ENCODE measurements at places on chromosomes 16 and 17.

GRCh38 chr16:89132194-89133005 lies 38.7 kb downstream of the ACSF3 start:
- no peak for DNase-seq

GRCh38 chr16:9128346-9129342 lies 37.2 kb downstream of the HAPSTR1 start:
- no peak for DNase-seq

GRCh38 chr16:9412031-9412914 lies 320.8 kb downstream of the HAPSTR1 start:
- DNase-seq, result no peak

GRCh38 chr16:69818891-69819545 lies 56.9 kb downstream of the WWP2 start:
- no peak for DNase-seq

DNA sequence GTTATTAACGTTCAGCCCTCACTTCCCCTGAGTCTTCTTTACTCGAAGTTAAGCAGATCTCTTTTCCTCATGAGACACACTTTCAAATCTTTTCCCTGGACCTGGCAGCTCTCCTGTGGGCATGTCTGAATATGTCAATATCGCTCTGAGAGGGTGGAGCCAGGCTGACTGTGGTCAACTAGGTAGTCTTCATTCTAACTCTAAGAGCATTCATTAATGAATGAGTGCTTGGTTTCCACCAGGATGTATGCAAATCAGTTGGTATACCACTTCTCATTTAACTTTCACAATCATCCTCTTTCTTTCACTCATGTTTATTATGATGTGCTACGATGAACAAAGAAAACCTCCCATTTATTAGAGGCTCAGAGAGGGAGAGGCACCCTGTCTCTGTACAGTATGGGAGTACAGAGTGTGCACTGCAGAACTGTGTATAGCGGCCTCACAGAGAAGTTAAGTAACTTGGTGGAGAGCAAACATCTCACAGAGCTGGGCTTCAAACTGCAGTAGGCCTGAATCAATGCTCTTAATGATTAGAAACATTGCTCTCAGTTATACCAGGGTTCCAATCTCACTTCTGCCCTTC lies 39.9 kb downstream of the OTOA start:
- no peak for DNase-seq
